Mesenchymal stem cell (in vitro differentiated cells and primary cell): ENCODE measurements at places on chromosomes 5 and 9.

- no peak for DNase-seq
These were observed 8.7 kb downstream of the PCDH1 start for GRCh38 chr5:141869514-141869913.

DNA sequence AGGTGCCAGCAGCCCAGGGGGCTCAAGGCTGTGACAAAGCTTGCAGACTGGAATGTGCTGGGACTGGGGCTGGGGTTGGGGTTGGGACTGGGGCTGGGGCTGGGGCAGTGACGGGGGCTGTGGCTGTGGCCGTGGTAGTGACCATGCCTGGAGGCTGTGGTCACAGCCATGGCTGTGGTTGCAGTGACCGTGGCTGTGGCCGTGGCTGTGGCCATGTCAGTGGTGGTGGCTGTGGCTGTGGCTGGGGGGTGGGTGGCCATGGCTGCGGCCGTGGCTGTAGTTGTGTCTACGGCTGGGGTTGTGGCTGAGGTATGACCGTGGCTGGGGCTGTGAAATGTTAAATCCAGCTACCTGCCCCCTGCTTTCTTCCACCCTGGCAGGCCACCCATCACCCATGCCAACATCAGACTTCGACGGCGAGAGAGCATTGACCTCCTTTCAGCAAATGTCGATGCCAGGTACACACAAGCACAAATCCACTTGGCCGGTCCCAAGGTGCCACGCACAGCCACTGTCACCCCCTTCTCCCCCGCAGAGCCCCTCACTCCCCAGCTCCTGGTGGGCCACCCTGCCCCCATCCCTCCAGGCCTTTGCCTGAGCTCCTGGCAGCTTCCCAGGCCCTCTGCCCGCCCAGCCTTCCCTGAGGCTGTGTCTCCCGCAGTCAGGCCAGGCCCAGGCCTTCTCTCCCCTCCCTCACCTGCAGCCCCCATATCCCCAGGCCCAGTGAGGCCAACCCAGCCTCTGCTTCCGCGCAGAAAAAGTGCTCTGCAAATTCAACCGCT lies 15.3 kb downstream of the LCN9 start:
- no peak for DNase-seq

DNA sequence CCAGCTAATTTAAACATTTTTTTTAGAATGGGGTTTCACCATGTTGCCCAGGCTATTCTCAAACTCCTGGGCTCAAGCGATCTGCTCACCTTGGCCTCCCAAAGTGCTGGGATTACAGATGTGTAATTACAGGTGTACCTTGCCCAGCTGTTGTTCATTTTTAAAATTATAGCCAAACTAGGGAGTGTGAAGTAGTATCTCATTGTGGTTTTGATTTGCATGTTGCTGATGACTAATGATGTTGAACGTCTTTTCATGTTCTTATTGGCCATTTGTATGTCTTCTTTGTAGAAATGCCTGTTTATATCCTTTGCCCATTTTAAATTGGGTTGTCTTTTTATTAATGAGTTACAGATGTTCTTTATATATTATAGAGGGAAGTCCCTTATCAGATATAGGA lies 31.5 kb downstream of the EHMT1 start:
- DNase-seq, result no peak

DNA sequence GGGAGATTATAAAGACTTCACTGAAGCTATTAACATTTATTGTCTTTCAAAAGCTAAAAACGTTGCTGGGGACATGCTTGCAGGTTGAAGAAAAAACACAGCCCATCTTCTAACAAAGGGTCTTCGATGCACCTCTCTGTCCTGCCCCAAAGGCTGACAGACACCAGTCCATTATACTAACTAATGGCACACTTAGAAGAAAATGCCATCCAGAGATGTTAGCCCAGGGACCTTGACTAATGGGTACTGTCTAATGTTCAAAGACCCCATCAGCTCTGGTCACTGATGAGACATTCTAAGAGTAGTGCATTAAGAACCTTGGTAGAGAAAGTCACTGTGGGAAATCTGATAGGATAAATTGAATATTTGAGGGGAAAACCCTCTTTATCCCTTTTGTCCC lies 124.9 kb downstream of the EBF1 start:
- DNase-seq, result no peak

DNA sequence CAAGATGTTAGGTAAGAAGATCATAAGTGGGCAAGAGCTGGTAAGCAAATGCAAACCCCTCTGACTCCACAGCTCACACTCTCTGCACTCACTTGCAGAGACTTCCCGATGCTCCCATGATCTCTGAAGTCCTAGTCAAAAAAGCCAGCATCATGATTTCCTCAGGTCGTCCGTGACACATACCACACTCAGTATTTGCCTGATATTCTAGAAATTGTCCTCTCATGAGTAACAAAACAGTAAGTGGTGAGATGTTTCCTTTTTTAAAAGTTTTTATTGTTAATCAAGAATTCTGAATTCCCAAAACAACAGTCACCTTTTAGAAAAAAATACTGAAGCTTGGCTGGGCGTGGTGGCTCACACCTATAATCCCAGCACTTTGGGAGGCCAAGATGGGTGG lies 194.6 kb downstream of the DENND1A start:
- no peak for DNase-seq

GRCh38 chr5:92525131-92525530 lies 1055.9 kb downstream of the NR2F1-AS1 start:
- no peak for DNase-seq

DNA sequence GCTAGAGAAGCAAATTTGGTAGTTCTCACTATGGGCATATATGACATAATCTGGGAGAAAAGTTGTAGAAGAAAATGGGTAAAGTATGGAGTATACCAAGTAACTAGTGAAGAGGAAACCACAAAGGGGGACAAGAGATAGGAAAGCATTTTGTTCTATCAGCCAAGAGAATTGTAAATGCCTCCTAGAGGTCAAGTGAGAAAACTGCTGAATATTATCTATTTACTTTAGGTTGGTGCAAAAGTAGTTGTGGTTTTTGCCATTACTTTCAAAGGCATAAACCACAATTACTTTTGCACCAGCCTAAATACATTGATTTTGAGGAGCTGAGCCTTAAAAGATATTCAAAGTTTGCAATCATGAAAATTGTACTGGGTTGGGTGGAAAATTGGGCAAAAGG lies 126.7 kb upstream of the GRHPR start:
- DNase-seq, result no peak

- DNase-seq, result no peak
These were observed 28.8 kb downstream of the SLC25A25 start for GRCh38 chr9:128096616-128097536.

GRCh38 chr9:33798545-33798944 lies 3.2 kb downstream of the PRSS3 start:
- no peak for DNase-seq

DNA sequence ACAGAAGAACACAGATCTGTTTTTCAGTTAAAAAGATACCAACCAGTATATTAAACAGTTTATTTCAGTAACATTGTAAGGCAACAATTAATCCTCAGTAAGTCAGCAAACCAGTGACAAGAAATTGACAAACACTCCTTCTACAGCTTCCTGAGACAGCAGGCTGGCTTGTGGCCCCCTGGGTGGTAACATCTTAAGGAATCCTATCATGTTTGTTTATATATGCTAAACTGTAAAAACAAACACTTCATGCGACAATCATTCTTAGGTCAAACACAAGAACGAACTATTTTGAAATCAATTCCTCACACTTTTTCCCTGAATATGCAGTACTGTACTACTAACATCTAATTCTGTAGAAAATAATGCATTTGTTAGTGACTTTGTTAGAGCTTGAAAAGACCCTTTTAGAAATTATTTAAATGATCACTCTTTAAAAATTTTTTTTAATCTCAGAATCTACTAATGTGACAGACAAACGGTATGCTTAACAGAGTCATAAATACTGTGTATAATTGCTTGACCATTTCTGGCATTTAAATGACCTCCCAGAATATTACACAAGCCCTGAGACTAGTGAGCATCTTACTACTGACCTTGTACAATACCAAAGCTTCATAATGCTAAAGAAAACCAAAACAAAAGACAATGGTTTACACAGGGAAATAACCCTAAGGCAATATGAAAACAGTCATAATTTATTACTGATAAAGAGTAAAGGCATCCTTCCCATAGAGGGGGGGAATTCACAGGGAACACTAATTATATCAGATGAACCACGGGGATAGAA lies 48.2 kb downstream of the ERMP1 start:
- peak; percentile 80 for DNase-seq

GRCh38 chr5:78971998-78972397 lies 13.1 kb downstream of the ARSB start:
- no peak for DNase-seq

GRCh38 chr9:89383721-89384300 lies 65.5 kb downstream of the SECISBP2 start:
- no peak for DNase-seq

DNA sequence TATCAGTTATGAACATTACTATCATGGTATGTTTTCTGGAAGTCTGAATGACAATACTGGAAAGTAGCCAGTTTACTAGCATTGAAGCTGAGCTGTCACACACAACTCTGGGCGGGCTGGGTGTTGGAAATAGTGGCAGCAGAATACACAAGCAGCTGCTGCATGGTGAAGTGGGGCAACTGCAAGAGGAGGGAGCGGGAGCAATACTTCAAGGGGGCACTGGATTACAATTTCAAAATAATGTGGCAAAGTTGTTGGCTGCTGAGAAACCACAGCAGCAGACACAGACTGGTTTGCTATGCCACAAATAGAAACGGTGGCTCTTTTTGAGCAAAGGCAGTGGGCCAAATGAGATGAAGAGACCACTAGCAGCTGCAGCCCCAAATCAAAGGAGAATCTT lies 350.2 kb downstream of the KIAA0825 start:
- no peak for DNase-seq

GRCh38 chr9:93189369-93190132 lies 5.6 kb downstream of the WNK2 start:
- no peak for DNase-seq

GRCh38 chr5:91016954-91017700 lies 366.0 kb downstream of the ARRDC3 start:
- DNase-seq, result peak; percentile 87

GRCh38 chr5:100574716-100575115 lies 39.5 kb downstream of the FAM174A start:
- no peak for DNase-seq

DNA sequence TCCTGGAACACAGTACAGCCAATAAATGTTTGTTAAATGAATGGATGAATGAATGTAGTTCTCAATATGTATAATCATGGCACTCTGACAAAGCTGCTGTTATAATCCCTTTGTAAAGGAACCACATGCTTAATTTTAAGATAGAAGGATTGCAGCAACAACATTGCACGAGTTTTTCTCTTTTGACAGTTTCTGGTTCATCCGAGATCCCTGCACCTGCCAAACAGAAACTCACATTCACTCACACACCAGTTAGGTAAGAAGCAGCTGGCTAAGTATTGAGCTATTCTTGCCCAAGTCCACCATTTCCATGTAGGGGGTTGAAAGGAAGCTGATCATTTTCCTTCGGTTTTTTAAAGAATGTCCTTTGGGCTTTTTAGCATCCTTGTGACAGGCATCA lies 133.7 kb upstream of the MAP1B start:
- no peak for DNase-seq

DNA sequence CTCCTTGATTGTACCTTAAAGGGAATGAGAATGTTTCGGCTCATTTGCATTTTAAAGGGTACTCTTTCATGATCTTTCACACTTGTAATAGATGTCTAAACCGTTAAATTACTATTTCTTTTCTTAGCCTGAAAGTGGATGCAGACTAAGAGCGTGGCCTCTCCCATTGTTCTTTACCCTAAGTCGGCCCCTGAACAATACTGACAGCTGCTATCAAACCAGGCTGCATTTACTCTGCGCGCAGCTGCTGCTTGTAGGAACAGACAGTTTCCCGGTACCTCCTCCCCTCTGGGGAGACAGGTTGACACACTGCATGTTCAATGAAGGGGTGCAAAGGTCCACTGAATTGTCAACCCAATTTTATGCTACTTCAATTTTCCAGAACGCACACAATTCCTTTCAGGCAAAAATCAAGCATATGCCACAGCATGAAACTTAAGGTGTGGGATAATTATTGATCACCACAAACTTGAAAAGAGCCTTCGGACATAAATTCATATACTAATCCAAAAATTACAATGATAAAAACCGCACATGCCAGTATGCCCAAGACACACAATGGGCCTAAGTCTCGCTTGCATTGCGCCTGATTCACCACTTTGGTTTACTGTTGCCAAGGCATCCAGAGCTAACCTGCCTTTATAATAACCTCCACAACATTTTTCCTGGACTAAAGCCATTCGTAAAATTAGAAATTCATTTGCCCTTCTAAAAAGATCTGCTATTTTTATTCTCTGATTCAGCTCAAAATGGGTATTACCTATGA lies 39.7 kb downstream of the TLE1 start:
- no peak for DNase-seq

GRCh38 chr9:80090317-80090716 lies 518.6 kb downstream of the TLE4 start:
- no peak for DNase-seq

- peak; percentile 37 for DNase-seq
These were observed 247.5 kb downstream of the PCSK5 start for GRCh38 chr9:76137931-76138330.
